Smooth muscle cell of the coronary artery (primary cell): ENCODE measurements at places on chromosomes 3 and 15. TPM values are rescaled to one million over a fixed set of nuclear protein-coding genes. Genes with fewer than 3 reads are reported as not detected.

IL17RD gene
- 2.7 and 3.6 TPM in 2 replicates for total RNA-seq

TMCO5A gene
- not detected in 2 replicates for total RNA-seq

CAV3 gene
- under 0.01 and 0.08 TPM in 2 replicates for total RNA-seq

RETNLB gene
- not detected in 2 replicates for total RNA-seq

GOLGA8J gene
- total RNA-seq: 0.08 and 0.12 TPM in 2 replicates

CAND2 gene
- 0.83 and 4.8 TPM in 2 replicates for total RNA-seq

ELL3 gene
- 3.5 and 13.6 TPM in 2 replicates for total RNA-seq

FGD5 gene
- total RNA-seq: 1.3 and 3.8 TPM in 2 replicates

ONECUT1 gene
- total RNA-seq: not detected in 2 replicates

CCDC13 gene
- 0.23 and 0.47 TPM in 2 replicates for total RNA-seq

MUC13 gene
- not detected in 2 replicates for total RNA-seq
